ENCODE measurements at places on chromosomes 6 and 20.

DNA sequence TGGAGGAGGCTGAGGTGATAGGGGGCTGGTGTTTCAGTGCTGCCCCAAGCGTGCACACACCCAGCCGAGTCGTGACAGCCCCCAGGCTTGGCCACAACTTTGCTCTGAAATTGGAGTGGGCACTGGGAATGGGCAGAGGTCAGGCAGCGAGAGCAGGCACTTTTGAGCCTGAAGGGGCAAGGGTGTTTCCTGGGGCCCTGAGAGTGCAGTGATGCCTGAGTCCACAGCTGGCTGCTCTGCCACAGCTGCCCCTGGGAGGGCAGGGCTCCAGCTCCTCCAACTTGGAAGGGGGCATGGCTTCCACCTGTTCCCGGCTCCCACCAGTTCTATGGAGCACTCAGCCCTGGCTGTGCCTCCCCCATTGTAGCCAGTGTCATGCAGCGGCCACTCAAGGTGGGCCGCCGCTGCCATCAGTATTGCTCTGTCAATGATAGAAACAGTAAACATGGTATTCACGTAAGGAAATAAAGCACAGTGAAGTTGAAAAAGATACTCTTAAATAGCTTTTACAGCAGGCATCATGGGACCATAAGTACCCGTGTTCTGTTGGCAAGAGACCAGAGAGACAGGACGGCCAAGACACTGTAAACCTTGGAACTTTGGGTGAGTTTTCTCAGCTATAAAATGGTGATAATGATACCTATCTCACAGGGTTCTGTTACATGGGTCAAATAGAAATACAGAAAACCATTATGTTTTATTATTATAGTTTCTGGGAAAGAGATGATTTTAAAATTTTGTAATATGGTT lies 108.9 kb downstream of the THEMIS start:
- DNase-seq, result no peak

- peak; percentile 92 for DNase-seq
These were observed 26.7 kb downstream of the SERPINB9 start for GRCh38 chr6:2876210-2877056.

DNA sequence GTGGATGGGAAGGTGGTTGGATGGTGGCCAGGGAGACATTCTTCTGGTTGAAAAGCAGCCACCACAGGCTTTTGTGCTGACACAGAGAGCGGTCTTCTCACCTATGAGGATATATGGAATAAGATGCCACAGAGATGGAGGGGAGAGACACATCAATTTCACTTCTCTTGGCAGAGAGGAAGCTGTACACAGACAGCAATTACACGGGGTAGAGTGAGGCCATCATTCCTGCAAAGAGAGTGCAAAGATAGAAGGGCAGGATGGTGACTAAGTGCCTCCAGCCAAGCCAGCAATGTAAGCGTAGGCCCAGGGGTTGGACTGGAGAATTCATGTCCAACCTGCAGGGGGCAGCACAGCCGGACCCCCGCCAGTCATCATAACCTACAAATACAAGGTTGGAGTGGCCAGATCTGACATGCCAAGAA lies 56.4 kb downstream of the NRN1 start:
- no peak for DNase-seq

GRCh38 chr20:8205996-8206395 lies 73.9 kb downstream of the PLCB1 start:
- no peak for DNase-seq

- DNase-seq, result no peak
These were observed 1.4 kb downstream of the STMN3 start for GRCh38 chr20:63651942-63652191.
